Hair follicular keratinocyte (primary cell): ENCODE measurements at places on chromosomes 5 and 9. TPM values are rescaled to one million over a fixed set of nuclear protein-coding genes. Genes with fewer than 3 reads are reported as not detected.

The ANKRD34B gene
- total RNA-seq: not detected in 2 replicates

The LARP1 gene
- total RNA-seq: 68.4 and 88.4 TPM in 2 replicates

The POLK gene
- total RNA-seq: 7.7 and 12.8 TPM in 2 replicates

The PCDHGB5 gene
- total RNA-seq: 3.3 and 5.9 TPM in 2 replicates

The ANGPTL2 gene
- 0.08 TPM in 2 replicates for total RNA-seq

The CSF2 gene
- 16.9 and 49.0 TPM in 2 replicates for total RNA-seq

The ELOVL7 gene
- total RNA-seq: 8.1 and 13.5 TPM in 2 replicates

The CD14 gene
- total RNA-seq: 0.08 and 0.76 TPM in 2 replicates

The LIFR gene
- total RNA-seq: 2.1 and 2.7 TPM in 2 replicates

The DMRT2 gene
- total RNA-seq: not detected in 2 replicates

The FOCAD gene
- 18.5 and 23.0 TPM in 2 replicates for total RNA-seq

The SLC35D2 gene
- 17.2 and 27.0 TPM in 2 replicates for total RNA-seq

The BTNL8 gene
- not detected in 2 replicates for total RNA-seq

The CAVIN4 gene
- total RNA-seq: under 0.01 and 0.08 TPM in 2 replicates

The ADAMTSL1 gene
- 6.6 and 9.3 TPM in 2 replicates for total RNA-seq

The ADRB2 gene
- total RNA-seq: 10.6 and 11.9 TPM in 2 replicates

The IFNA13 gene
- not detected in 2 replicates for total RNA-seq

The LCN15 gene
- total RNA-seq: not detected in 2 replicates

The LPAR1 gene
- 21.4 and 29.0 TPM in 2 replicates for total RNA-seq

The DNAI1 gene
- not detected in 2 replicates for total RNA-seq

The HTR4 gene
- not detected in 2 replicates for total RNA-seq

The EGFLAM gene
- 0.31 and 1.1 TPM in 2 replicates for total RNA-seq
